ENCODE measurements at places on chromosomes 1 and 21. TPM values are rescaled to one million over a fixed set of nuclear protein-coding genes. Genes with fewer than 3 reads are reported as not detected.

DNA sequence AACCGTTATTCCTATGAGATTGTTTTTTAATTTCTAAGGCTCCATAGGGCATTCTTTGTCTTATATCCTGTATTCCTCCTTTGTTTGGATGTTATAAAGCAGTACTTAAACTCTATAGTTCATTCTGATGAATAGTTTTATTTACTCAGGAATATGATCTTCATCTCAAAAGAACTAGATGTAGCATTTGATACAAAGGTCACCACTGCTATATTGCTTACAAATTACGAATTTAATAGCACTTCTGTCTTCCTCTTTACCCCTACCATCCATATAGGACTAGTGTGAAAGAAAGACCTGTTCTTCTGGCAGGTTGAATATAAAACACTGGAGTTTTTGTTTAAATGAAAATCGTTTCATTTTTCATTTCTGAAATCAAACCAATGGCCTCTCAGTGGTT lies 468.1 kb upstream of the CXADR start:
- no peak for DNase-seq

DNA sequence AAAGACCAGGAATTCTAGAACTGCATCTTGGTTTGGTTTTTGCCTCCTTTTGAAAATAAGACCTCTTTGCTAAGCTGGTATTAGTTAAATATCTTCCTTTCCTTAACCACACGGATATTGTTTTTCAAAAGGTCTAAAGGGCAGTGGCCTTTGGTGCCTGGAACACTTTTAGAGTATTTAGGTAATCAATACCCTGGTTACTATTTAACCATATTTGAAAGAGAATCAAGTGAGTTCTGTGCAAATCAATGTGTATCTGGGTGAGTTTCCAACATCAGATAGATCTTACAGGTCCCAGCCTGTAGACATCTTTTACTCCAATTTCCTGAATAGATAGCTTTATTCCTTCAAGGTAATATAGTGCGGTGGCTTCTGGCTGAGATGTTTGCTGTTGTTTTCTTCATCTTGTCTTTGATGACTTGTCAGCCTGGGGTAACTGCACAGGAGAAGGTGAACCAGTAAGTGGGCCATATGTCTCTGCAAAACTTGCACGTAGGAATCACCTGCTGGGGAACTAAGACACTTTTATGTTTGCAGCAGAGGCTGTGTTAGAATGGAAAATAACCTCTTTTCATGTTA lies at the start of gene C8A:
C8A (plus strand) TSS at position 277 of the 579 bp plus-strand sequence; CDS start at position 382, 105 bp downstream.
- DNase-seq, result no peak

DNA sequence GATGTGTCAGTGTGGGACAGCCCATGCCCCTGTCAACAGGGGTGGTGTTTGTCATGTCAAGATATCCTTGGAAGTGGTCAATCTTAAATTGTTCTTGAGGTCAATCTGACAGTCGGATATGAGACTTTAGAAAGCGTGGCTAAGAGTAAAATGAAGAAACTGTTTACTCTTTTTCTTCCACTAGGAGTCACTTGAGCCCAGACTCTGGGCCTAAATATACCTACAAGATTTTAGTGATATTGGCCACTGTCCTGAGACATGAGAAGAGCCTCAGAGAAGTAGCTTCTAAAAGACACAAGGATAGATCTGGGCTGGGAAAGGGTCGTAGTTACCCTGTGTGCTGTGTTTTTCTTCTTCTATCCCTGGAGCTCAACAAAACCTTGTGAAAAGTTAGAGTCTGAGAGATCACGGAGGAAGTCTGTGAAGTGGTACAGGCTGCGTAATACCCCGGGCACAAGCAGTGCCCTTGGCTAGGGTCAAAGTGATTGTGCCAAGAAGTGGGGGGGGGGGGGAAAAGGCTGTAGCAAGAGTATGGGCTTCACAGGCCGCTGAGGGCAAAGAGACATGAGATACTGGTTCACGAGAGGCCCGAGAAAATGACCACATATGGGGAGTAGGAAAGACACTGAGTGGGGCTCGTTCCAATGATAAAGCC lies 355.2 kb upstream of the GREM2 start:
- peak; percentile 47 for DNase-seq

- no peak for DNase-seq
Observed at GRCh38 chr1:103457886-103458455, 67.5 kb upstream of the RNPC3 start.

DNA sequence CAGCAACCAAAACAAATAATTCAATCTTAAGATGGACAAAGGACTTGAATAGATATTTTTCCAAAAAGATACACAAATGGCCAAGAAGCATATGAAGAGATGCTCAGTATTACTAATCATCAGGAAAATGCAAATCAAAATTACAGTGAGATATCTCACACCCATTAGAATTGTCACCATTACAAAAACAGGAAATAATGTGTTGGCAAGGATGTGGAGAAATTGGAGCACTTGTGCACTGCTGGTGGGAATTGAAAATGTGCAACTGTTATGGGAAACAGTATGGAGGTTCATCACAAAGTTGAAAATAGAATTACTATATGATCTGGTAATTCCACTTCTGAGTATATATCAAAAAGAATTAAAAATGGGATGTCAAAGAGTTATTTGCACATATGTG lies 83.2 kb downstream of the SH3GLB1 start:
- DNase-seq, result no peak

DNA sequence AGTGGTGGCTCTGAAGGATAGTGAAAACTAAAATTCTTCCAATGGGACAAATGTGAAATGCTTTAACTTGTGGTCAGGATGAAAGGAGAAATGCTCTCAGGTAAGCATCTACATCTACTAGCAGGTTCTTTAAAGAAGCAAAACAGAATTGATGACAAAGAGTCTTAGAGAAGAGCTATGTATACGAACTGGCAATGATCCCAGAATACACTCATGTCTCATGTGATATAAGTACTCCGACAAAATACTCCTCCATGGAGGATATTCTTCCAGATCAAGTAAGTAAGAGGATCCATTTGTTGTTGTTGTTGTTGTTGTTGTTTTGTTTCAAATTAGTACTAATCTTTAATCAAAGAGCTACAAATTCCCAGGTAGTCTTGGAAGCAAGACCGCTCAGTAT lies 174.0 kb upstream of the ATP1B1 start:
- DNase-seq, result no peak

DNA sequence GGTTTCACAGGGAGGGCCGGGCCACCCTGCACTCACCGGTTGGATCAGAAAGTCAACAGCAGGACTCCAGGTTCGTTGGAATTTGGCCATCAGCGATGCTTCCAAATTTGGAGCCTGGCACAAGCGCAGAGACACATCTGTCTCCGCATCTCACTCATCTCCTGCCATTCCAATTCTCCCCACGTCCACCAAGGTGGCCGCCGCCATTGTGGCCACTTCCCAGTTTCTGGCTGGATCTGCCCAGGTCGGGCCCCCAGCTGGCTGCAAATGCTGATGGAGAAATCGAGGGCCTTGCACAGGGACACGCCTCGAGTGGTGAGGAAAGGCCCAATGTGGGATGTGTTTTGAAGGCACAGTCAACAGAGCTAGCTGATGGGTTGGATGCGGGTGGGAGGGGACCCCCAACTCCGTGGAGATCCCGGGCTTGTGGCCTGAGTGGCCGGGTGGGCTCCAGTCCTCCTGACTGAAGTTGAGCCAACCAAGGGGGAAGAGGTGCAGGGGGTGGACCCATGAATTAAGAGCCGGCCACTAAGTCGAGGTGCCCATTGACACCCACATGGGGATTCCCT lies 102.7 kb downstream of the CRYAA start:
- DNase-seq, result no peak

DNA sequence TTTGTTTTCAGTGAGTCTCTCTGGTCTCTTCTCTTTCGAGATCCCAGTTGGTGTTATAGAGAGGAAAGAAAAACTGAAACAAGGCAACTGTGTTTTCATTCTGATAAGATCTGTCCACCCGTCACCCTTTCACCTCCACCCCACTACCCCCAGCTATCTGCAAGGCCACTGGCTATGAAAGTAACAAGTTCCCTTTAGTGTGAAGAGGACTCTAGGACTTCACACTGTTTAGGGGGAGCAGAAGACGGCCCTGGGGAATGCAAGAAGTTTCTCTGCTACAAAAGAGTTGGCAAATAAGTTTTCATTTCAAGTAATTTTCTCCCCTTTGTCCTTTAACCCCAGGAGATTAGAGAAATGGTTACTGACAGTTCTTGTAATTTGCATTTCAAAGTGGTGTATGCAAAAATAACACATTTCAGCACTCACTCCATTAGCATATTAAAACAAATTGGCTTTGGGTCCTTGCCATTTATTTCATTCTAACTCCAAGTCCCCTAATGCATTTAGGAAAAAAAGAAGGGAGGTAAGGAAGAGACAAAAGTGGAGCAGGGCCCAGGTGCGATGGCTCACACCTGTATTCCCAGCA lies 79.6 kb upstream of the PPM1J start:
- no peak for DNase-seq

GRCh38 chr1:43932786-43933385 lies 715 bp upstream of the ARTN start:
- peak; percentile 82 for DNase-seq

DNA sequence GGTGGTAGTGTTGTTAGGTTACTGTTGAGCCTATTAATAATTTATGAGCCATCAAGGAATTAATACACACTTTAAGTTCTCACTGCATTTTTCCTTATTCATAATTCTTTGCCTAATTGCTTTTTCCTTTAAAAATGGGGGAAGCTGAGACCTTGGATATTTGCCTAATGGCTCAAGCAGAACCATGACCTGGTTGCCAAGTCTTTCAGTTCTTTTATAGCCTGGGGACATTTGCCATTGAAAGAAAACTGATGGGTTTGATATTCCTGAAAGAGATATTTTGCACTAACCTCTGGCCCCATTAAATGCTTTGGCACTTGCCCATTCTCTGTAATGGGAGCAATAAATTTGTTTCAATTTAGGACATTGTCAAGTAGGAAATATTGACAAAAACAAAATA lies 18.5 kb upstream of the LRRC53 start:
- no peak for DNase-seq

- no peak for DNase-seq
Observed at GRCh38 chr1:2159124-2159523, 35.4 kb downstream of the FAAP20 start.

GRCh38 chr1:223831755-223832636 lies 13.8 kb downstream of the TP53BP2 start:
- DNase-seq, result peak; percentile 84

GRCh38 chr21:19440792-19441655 lies 1037.4 kb upstream of the TMPRSS15 start:
- no peak for DNase-seq

DNA sequence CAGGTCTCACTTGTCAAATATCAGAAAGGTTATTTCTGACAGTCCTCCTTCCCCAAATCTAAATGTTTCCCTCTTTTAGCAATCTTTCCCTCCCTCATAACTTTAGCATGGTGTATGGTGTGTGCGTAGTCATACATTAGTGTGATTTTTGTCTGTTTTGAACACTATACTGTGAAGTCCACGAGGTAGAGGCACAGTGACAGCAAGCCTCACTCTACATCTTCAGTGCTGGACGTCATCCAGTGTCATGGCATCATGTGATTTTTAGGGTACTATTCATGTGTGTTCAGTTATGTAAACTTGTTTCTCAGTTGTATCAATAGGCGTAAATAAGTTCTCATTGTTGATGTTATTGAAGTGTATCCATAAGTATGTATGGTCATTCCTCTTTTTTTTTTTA lies 39.1 kb downstream of the DYRK1A start:
- DNase-seq, result no peak

DNA sequence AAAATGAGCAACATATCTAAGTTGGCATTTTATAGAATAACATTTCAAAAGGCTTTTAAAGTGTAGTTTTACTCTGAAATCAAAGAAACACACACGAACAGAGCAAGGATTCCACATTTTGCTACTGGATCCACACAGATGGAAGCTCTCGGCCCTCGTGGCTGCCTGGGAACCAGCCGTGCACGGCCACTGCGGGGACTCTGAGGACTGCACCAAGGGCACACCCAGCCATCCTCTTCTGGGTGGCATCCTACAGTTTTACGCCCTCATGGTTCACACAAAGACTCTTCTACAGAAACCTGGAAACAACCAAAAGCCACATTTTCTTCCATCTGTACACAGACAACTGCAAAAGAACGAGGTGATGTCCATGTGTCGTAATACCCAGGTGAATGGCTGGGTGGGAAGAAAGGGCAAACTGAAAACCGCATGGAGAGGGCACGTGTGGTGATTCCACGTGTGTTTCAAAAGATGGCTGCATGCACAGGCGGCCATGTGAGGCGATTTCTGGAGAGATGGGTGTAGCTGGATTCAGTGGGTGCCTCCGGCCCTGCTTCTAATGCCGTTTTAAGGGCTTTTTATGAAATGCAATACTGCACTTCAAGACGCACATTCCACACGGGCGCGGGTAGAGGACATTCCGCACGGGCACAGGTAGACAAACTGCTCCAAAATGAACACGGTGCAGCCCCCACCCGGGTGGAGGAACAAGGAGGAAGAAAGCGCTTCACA lies 8.1 kb downstream of the POFUT2 start:
- no peak for DNase-seq

DNA sequence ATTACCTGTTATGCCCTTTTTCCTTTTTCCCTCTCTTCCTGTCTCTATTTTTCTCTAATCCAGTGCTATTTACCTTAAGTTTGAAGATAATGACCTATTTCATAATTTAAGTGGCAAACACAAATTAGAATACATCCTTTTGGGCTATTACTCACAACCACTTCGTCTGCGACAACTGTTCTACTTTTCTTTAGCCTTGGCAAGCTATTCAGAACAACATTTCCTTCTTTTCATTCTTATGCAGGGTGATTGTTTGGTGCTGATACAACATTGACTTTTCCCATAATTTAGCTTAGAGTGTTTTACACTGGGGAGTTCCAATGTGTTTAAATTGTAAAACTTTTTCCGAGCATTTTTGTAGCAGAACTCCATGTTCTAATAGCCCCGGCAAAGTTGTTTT lies 86.6 kb upstream of the S1PR1 start:
- DNase-seq, result no peak

- peak; percentile 75 for DNase-seq
Observed at GRCh38 chr21:36209626-36210171, 53.1 kb downstream of the DOP1B start.

The DRAXIN gene
- polyA plus RNA-seq, result 0.06 TPM

The LCE1F gene
- polyA plus RNA-seq, result 1.8 TPM

The NPR1 gene
- 0.19 TPM for polyA plus RNA-seq

The PTGFR gene
- polyA plus RNA-seq, result 7.8 TPM

The ST6GALNAC3 gene
- polyA plus RNA-seq, result not detected

The SYNJ1 gene
- polyA plus RNA-seq, result 5.0 TPM

The ADAMTS4 gene
- polyA plus RNA-seq, result 5.3 TPM

The DNAH14 gene
- 9.8 TPM for polyA plus RNA-seq

The FOXD3 gene
- not detected for polyA plus RNA-seq

The HES2 gene
- not detected for polyA plus RNA-seq

The CCDC17 gene
- not detected for polyA plus RNA-seq

Data from GM23248 (cell line).